ENCODE measurements at places on chromosomes 5 and 9.

DNA sequence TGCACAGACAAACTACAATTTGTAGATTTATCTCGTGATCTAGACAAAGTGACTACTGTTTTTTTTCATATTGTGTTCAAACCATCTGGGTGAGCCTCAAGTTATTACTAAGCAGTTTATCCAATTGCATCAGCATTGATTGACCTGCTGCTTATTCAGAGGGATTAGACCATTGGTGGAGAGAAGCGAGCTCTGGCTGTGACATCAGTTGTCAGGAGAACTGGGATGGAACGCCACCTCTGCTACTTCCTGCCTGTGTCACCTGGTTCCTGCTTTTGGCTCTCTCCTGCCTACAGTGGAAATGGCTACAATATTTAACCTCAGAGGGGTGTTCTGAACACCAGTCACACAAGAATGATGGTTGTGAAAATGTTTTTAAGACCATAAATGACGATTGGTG lies 12.1 kb downstream of the NR4A3 start:
- no peak for DNase-seq

- no peak for DNase-seq
Observed at GRCh38 chr9:115997923-115998322, 155.7 kb upstream of the PAPPA start.

- peak; percentile 32 for DNase-seq
Observed at GRCh38 chr5:174895360-174895759, 171.0 kb downstream of the MSX2 start.

- no peak for DNase-seq
Observed at GRCh38 chr5:60350794-60351193, 349.2 kb downstream of the DEPDC1B start.

GRCh38 chr9:92608909-92609445 lies 61.0 kb downstream of the IPPK start:
- DNase-seq: no peak

DNA sequence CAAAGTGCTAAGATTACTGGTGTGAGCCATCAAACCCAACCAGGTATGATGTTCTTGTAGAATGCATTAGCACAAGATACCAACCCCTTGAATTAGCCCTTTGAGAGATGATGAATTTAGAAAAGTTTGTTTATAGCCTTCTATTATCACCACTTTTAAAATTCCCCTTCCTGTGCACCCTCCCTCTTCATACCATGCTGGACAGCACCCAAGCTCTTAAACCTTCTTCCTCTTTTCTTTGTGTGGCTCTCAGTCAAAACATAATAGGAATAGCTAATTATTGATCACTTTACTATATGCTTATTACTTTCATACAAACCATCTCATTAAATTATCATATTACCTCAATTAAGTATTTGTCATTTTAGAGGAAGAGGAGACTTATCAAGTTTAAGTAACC lies 87.6 kb upstream of the TMED7 start:
- DNase-seq: no peak

DNA sequence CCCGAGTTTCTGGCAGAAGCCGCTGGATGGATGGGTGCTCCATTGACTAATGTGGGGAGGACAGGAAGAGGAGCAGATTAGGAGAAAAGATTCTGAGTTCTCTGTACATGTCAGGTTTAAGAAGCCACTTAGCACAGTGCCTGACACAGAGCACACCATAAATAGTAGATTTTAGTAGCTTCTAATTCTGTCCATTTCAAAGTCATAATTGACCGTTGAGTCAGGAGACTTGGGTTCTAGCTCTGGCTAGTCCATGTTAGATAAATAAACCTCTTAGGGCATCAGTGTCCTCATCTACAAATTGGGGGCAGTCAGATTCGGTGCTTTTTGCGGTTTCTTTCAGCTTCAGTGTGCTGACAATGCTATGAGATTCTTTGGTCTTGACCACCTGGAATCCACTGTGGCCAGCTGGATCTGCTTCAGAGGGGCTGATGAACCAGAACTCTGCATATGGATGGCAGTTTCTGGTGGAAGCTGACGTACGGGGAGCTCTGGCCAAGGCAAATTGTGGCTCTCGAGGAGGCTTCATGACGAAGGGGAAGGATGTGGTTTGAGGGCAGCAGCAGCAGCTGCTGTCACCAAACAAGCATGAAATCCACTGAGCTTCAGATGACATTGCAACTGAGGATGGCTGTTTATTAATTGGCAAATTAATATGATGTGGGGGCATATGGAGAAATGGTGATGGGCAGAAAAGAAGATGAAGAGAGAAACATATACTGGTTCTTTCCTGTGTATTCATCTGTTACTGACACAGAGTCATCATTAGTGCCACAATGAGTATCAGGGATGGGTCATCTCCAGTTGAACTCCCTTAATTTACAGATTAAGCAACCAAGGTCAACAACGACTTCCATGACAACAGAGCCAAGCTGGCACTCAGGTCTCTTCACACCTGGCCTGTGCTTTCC lies 134.4 kb downstream of the AOPEP start:
- no peak for DNase-seq

DNA sequence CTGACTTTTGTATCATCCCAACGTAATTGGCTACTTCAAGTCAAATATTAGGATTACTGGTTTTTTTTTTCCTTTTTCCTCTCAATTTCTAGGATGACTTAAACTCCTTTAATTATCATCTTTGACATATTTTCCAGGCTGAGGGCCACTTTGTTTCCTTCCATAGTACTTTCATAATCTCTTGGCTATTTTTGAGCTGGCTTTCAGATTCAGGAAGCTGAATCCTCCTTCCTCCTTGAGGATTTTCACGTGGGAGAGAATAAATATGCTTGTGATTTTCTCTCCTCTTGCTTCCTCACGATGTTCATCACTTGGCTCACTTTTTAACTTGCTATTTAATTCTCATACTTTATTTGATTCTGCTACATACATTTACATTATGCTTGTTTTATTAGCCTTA lies 88.1 kb downstream of the ITGA1 start:
- DNase-seq: no peak

DNA sequence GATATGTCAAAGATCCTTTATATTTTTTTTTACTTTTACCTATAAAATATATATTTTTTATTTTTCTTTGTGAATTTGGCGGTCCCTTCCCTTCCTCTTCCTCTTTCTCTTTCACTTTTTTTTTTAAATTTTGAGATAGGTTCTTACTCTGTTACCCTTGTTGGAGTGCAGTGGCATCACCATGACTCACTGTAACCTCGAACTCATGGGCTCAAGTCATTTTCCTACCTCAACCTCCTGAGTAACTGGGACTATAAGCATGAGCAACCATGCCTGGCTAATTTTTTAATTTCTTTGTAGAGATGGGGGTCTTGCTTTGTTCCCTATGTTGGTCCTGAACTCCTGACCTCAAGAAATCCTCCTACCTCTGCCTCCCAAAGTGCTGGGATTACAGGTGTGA lies 258.0 kb upstream of the CLINT1 start:
- no peak for DNase-seq

DNA sequence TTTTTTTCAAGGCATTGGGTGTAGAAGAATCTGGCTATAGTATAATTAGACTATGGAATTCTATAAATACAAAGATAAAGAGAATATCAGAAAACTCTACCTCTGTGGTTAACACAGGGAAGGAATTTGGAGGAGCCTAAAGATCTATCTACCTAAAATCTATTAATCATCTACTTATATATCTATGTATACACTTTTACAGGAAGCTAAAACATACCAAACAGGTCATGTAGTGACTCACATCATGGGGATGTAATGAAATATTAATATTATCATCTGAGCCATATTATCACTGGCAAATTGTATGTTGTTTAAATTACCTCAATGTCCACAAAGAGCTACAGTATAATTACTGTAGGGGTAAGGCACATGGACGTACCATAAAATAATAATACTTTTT lies 1748.2 kb downstream of the EFNA5 start:
- DNase-seq: peak; percentile 9

GRCh38 chr9:113591899-113592625 lies 128.5 kb downstream of the RGS3 start:
- no peak for DNase-seq

GRCh38 chr5:133106343-133106742 lies 54.5 kb downstream of the HSPA4 start:
- no peak for DNase-seq

DNA sequence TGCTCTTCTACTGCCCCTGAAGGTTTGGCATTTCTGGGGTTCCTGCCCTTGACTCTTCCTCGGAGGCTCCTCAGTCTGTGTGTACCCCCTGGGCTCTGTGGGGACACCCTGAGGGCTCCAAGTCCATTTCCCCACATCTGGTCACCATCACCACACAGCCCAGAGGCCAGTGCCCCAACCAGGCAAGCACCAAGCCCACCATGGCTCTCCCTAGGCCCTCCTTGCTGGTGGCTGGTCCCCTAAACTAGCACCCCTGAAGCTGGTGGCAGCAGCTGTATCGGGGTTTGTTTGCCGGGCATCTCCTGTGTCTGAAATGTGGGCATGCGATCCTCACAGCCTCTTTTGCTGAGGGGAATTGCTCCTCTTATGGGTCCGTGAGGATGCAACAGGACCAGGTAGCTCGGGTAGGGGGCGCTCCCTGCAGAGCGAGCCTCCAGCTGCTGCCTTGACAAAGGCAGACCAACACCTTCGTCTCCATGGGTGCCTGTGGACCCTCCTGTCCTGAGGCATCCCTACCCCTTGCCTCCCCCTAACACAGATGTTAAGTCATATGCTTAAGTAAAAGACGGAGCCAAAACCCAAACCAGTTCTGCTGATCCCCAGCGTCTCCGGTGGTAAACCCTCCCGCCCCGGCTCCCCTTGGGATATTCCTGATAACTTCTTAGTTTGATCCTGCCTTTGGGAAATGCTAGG lies 138.9 kb upstream of the IRX4 start:
- DNase-seq: no peak

DNA sequence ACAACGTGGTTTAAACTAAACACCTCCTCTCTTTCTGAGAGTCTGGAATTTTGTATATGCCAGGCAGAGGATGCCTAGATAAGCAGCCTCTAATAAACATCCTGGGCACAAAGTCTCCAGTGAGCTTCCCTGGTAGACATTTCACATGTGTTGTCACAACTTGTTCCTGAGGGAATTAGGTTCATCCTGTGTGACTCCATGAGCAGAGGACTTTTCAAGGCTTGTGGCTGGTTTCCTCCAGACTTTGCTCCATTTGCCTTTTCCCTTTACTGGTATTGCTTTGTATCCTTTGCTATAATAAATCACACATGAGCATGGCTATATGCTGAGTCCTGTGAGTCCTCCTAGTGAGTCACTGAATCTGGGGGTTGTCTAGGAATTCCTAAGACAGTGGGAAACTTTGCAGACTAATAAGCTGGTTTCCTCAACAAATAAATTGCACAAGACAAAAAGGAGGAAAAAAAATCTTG lies 77.4 kb downstream of the NR2F1-AS1 start:
- no peak for DNase-seq

- DNase-seq: no peak
Observed at GRCh38 chr9:134306636-134307600, 19.3 kb upstream of the RXRA start.

- DNase-seq: no peak
Observed at GRCh38 chr5:116674881-116675625, 100.4 kb upstream of the SEMA6A start.

- DNase-seq: no peak
Observed at GRCh38 chr9:126695701-126696400, 82.1 kb downstream of the LMX1B start.

GRCh38 chr5:143641549-143642355 lies 170.2 kb upstream of the HMHB1 start:
- no peak for DNase-seq

DNA sequence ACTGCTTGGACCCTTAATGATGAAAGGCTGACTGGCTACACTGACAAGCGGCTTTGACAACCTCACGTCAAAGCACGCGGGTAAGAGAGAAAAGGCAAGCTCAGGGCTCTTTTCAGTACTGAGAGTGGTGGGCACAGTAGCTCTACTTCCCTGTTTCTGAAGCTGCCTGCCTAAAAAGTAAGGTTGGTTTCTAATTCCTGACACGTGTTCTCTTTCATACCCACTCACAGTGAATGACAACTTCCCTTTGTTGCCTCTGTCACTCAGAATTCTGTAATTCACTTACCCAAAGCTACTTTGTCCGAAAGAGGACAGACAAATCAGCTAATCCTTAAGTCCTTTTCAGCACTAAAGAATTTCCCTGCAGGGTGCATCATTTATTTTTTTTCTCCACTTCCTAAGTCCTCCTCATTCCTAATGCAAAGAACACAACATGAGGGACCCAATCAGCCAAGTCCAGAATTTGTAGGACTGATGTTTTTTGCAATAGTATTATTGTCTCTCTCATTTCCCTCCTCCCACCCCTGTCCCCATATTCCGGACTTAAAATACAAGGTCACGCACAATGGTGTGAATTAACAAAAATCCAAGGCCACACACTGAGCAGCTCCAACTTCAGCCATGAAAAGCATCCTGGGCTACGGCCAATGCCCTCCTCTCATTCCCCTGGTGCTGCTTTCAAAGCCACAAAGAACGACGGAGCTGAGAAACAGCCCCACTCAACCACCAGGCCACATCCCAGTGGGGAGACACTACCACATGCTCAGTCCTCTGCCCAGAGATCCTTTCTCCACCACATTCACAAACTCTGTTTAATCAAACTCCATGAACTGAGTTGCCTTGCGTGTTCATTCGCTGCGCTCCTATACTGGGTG lies 221.0 kb downstream of the TSSK1B start:
- no peak for DNase-seq

GRCh38 chr5:142511358-142511757 lies 174.5 kb downstream of the FGF1 start:
- DNase-seq: no peak

DNA sequence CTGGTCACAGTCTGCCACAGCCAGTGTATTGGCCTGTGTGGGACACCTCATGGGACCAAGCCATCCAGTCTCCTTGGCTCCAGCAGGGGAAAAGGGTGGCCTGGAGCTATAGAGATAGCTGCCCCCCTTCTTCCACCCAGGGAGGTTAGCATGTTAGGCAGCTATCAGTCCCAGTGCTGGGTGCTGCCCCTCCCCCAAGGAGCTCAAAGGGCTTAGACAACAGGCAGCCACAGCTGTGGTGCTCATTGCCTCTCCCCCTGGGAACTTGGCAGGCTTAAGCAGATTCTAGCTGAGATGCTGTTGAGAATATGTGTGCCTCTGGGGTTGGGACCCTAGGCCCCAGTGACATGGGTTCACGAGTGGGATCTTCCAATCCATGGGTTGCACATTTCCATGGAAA lies 226.0 kb upstream of the PTGER4 start:
- no peak for DNase-seq

- DNase-seq: no peak
Observed at GRCh38 chr5:67417839-67418238, 221.2 kb upstream of the CD180 start.

GRCh38 chr9:98368366-98369065 lies 113.1 kb upstream of the TBC1D2 start:
- no peak for DNase-seq

- no peak for DNase-seq
Observed at GRCh38 chr9:138014563-138014945, 137.0 kb downstream of the CACNA1B start.

- no peak for DNase-seq
Observed at GRCh38 chr9:111928359-111928720, 31.7 kb downstream of the UGCG start.

GRCh38 chr5:102855681-102856388 lies 100.7 kb downstream of the PAM start:
- DNase-seq: peak; percentile 68
